ENCODE measurements at places on chromosomes 2 and 18.
A peak's percentile ranks its signal among the peaks of the same experiment; 100 is the strongest.

DNA sequence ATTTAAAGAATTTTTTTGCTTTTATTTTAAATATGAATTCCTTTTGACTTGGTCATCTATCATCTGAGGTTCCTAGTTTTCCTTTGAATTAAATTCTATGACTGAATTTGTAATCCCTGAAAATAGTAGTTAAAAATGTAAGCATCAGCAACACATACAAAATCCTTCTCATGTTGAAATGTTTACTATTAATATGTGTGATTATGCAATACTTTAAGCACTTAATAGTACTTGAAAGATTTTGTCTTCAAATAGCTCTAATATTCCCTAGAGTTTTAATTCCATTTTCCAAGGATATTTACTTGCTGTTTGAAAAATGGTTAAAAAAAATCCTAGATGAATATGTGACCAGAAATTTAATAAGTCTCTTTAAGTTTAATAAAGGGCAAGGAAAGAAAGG is 26.6 kb upstream of the SPATS2L start:
- DNase-seq = no peak

GRCh38 chr2:221724631-221725203 is 152.6 kb upstream of the EPHA4 start:
- no peak for DNase-seq

GRCh38 chr2:237403024-237403882 is 10.7 kb downstream of the COL6A3 start:
- no peak for DNase-seq

DNA sequence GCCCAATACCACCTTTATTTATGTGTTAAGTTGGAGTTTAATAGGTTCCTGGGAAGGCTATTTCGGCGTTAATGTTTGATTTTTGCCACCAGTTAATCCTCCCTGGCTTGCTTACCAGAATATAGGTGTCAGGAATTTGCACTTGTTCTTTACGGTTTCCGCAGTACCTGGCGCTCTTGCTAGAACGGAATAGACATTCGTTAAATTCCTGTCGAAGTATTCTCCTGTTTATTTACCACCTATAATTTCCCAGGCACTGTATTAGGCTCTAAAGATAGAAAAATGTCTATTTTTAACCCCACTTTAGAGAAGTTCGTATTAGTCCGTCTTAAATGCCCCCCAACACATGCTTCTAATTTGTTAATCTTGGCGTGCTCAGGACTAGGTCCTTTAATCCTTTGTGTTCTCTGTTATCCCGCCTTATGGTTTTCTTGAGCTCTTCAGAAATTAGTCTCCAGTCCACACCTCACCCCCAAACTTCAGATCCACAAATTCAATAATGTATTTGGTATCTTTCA is 575 bp downstream of the CCDC150 start:
- DNase-seq = peak; percentile 8

- DNase-seq = no peak
Measured at GRCh38 chr2:132953771-132954170, 283.8 kb upstream of the LYPD1 start.

GRCh38 chr2:151191001-151191400 is 70.7 kb downstream of the RBM43 start:
- DNase-seq = no peak

- no peak for DNase-seq
Measured at GRCh38 chr2:112762276-112762675, 2.1 kb downstream of the CKAP2L start.

DNA sequence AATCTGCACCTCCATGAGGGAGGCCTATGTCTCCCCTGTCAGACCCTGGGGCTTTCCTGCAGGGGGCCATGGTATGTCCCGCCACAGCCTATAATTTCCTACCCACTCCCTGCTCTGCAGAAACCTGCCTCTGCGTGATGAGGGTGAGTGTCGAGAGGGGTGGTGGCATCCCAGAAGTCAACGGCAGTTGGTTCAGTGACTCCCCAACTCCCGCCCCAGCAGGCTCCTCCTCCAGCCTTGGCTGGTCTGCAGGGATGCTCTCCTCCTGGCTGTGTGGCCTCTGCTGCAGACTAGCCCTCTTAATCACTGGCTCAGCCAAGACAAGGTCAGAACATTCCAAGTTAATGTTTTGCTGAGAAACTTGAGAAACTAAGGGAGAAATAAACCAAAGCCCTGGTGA is 13.3 kb downstream of the CELF4 start:
- no peak for DNase-seq

GRCh38 chr2:46050027-46050426 is 247.2 kb upstream of the EPAS1 start:
- DNase-seq = no peak

DNA sequence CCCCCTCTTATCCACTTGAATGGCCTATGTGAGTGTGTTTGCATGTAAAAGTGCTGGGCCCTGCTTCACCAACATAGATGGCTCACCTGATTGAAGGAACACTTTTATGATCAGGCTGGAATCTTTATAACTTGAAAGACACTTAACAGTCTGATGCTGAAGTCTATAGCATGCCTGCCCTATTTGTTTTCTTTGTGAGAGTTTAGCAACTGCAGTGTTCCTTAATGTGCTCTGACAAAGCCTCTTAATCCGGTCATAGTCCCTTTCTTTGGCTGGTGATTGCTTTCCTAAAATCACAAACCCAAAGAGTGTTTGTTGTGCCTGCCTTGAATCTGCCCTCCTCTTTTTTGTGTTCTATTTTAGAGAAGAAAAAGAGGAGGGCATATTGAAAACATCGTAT is 1382.8 kb upstream of the CELF4 start:
- DNase-seq = no peak

GRCh38 chr2:233830111-233830802 is 24.1 kb downstream of the HJURP start:
- DNase-seq = no peak

GRCh38 chr2:132937629-132938028 is 267.6 kb upstream of the LYPD1 start:
- DNase-seq = no peak

DNA sequence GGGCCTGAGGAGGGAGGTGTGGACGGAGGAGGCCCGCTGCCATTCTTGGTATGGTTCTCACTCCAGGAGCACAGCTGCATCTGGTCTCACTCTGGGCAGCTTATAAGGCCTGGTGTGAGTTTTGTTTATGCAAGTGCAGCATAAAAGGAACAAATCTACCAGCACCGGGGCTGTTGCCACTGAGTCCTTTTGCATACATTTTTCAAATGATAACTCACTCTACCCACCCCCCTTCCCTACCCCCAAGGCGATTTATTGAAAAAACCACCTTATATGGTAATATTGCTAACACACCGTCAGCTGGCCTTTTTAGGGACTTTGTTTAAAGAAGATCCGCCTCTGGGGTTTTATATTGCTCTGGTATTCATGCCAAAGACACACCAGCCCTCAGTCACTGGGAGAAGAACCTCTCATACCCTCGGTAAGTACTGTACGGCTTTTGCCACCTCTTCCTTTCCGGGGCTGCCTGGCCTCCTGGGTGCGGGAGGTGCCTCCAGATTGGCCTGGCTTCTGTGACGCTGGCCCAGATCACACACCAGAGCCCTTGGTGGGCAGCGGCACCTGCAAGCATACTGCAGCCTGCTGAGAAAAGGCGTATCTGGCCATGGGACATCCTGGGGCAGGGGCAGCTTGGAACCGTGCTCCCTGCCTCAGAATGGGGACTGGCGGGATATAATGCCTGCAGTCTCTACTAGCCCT is at the start of gene ACTG2:
Gene ACTG2, plus strand, starts transcription at position 378 of the 699 bp plus-strand sequence. CDS start 8,304 bp downstream, outside the sequence.
- DNase-seq = no peak

DNA sequence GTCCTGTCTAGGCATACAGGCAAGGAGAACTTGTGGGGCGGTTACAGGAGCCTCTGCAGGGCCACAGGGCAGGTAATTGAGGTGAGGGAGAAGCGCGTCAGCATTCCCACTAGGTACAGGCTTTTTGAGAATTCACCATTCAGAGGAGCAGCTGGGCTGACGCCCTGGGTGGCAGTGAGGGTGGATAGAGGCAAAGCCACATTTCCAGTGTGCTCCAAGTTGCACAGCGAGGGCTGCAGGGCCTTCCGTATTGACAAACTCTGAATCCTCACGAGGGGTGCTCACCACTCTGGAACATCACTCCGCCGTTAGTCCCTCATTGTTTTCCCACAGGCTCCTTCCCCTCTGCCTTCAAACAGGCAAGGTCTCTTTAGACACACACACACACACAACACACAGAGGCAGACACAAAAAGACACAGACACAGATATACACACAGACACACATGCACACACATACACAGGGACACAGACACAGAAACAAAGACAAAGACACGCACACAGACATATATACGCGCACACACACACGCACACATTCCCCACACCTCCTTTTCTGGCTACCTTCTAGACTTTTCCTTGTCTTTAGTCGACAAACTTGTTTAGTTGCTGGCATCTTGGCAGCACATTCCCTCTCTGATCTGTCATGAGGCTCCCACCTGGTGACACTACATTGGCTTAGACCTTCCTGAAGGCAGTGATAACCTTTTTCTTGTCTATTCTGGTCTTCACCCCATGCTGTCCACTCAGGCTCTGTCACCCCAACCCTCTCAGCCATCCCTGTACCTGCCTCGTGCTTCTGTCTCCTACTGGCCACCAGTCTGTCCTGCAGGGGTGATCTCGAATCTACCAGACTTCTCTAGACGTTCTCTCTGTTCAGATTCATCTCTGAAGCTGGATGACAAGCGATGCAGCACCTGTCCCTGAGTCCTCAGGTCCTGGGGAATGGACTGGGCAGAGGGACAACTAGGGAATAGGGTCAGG is 136.8 kb downstream of the ALPK2 start:
- no peak for DNase-seq

GRCh38 chr2:67626656-67627055 is 229.5 kb downstream of the ETAA1 start:
- no peak for DNase-seq

- DNase-seq = no peak
Measured at GRCh38 chr2:30663321-30663720, 143.9 kb downstream of the CAPN13 start.

DNA sequence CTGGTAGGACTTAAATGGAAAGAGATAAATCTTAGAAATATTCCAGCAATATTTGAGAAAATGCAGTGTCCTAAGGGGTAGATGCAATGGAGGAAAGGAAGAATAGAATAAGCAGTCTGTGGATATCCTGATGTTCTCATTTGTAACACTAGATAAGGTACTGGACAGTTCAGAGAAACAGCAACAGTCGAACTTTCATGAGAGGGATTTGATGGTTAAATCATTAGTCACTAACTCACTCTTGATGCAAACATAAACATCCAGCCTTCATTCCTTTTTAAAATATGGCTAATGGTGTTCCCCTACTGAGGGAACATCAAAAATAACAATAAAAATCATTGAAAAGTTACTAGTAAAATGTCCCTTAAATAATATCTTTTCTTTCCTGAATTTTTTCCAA is 211.4 kb upstream of the SLC39A10 start:
- DNase-seq = no peak

DNA sequence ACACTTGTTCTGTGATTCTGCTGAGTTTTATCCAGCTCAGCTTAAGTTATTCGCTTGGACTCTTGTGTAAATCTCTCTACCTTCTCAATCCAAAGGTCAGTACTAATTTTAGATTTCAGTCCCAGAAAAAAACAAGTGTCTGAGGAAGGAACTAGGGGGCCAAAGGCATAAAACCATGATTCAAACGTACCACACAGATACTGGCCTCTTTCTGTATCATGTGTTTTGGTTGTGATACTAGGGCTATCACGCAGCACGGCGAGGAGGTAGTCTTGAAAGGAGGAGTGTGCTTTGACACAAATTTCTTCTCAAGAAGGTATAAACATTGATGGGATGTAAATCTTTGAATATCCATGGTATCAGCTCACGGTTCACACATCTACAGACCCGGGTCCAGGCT is 8.3 kb downstream of the SERPINE2 start:
- DNase-seq = no peak

- no peak for DNase-seq
Measured at GRCh38 chr2:41970988-41971660, 76.7 kb upstream of the PKDCC start.

DNA sequence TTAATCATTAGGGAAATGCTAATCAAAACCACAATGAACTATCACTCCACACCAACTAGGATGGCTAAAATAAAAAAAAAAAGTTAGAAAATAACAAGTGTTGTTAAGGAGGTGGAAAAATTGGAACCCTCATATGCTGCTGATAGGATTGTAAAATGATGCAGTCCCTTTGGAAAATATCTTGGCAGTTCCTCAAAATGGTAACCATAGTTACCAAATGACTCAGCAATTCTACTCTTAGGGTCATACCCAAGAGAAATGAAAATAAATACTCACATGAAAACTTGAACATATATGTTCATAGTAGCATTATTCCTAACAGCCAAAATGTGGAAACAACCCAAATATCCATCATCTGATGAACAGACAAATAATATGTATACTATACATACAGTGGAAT is 15.7 kb upstream of the ACVR2A start:
- peak; percentile 65 for DNase-seq

DNA sequence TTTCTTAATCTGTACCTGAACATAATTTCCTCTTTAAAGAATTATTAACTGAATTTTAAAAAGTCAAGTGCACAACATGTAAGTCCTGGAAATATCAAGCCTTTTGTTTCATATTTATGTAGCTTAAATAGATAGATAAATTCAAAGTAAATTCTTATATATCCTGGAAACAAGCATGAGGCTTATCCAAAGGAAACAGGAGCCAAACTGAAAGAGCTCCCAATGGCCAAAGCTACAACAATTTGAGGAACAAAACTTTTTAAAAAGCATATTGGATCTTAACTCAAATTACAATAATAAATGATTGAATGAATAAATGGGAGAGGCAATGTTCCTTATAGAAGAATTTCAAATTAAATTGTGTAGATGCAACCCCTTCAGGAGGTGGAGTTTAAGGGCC is 679.1 kb downstream of the METTL4 start:
- DNase-seq = no peak

GRCh38 chr2:11688222-11689069 is 18.5 kb upstream of the NTSR2 start:
- peak; percentile 93 for DNase-seq

DNA sequence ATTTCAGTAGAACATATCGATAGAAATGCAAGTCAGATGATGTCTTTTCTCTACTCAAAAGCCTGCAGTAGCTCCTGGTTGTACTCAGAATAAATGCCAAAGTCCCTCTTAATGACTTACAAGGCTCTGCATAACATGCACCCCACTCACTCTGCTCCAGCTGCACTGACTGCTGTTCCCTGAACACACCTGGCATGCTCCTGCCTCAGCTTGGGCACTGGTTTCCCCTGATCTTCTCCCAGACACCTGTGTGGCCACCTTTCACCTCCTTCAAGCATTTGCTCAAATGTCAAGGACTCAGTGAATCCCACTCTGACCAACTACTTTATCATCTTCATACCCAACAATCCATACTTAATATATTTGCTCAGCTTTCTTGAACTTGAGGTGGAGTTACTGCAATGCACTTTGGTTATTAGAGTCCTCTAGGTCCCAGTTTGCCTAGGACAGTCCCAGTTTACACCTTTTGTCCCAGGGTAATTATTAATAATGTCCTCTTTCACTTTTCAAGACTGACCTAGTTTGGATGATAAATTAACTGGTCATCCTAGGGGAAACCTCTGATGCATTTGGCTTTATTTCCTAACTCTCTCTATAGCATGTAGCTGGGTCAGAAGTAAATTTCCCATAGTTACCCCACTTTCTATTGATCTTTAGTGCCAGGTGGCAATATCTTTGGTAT is 44.1 kb downstream of the ACAA2 start:
- no peak for DNase-seq

- DNase-seq = no peak
Measured at GRCh38 chr2:61530749-61531148, 7.4 kb downstream of the XPO1 start.
